ENCODE measurements at places on chromosomes 3 and 15.

- no peak for DNase-seq
Observed at GRCh38 chr3:15929944-15930571, 132.3 kb upstream of the ANKRD28 start.

DNA sequence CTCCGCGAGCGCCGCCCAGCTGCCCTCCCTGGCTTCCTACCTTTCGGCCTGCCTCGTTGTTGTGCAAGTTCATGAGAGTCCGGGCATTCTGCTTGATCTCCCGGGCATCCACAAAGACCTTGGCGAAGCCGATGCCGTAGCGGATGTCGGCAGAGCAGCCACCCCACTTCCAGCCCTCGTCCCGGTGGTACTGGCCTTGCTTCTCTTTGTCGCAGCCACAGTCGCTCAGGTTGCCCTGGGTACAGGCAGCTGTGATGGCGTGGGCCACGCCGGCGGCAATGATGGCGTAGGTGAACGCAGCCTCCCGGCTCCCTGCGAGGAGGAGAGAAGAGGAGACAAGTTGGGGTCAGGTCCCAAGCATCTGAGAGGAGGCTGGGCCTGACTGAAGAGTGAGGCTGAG lies 25.4 kb downstream of the WNT7A start:
- no peak for DNase-seq

GRCh38 chr15:63973212-63974009 lies 72.9 kb downstream of the DAPK2 start:
- DNase-seq: no peak

DNA sequence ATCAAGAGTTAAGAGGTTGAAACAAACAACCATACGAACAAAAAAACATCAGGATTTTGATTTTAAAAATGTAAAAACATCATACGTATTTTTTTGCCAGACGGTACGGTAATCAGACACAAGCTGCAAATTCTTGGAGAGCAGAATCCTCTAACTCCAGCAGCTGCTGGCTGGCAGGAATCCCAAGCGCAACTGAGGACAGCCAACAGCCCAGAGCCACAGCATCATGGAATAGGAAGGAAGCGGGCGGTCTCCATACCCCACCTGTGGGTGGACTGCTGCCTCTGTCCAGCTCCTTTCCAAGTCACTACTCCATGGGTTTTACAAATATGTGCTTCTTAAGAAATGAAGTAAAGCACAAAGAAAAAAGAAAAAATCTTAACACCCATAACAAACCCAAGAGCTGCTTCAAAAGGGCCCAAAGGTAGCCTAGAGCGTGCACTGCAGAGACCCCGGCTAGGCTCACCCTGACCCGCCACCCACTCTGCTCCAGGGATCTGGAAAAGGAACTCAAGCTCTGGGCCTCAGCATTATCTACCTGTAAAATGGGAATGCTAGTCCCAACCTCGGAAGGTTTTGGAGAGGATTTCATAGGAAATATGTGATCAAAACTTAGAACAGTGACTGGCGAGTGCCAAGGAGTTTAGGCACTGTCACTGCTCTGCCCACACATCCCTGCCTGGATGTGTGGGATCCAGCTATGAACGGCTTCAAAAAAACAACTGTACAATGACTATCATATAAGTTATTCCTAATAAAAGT lies 33.4 kb downstream of the ZXDC start:
- no peak for DNase-seq

DNA sequence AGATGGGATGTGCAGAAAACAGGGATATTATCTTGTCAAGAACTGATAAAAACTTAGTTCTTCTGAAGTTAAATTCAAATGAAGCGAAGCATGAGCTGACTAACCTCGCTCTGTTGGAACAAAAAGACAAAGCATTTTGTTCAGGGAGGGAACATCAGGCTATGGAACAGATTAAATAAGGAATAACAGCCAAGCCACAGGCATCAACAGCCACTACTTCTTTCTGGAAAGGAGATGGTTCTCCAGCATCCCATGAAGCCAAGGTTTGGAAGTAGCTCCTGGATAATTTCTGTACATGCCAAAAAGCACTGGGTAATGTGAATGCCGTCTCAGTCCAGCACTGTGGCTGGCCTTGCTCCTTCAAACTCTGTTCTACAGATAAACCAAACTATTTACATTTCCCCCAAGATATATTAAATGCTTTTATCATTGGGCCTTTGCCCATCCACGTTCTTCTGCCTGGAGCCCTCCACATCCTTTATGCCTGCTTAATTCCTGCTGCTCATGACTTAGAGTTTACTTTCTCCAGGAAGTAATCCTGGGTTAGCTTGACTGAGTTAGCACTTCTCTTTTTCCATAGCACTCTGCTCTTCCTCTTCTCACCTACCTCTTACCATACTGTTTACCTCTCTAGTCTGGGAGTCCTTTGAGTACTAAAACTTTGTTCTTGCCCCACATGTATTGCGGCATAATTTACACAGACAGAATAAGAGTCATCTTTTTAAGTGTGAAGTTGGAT lies 232.0 kb downstream of the CLSTN2 start:
- no peak for DNase-seq

DNA sequence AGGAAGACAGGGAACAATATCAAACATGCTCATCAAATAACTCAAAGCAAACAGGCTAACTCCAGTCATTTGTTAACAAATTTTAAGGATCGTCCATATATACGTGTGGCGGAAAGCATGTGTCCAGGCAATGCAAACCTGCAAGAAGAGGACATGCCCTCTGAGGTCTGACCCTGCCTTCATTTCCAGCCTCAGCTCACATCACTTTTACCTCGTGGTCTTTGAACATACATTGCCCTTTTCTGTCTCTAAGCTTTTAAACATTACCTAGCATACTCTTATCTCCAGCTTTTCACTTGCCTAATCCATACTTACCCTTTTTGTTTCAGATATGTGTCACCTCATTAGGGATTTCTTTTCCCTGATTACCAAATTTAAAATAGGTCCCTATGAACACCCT lies 944.4 kb downstream of the ROBO1 start:
- no peak for DNase-seq

DNA sequence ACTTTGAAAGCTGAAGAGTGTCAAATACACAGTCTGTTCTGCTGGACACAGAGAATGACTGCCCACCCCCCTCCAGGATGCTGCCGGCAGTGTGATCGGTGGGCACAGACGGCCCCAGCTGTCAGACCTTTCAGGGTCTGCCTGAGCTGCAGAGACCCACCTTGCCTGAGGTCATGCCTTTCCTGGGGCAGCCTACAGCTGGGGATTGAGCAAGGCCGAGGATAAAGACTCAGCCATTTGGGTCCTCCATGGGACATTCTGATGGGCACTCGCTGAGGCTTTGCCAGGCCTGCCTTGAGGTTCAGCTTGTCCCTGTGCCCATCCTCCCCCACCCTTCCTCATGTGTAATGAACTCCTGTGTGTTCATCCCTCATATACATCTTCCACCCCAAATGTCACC lies 102.3 kb upstream of the SMAD3 start:
- DNase-seq: no peak

DNA sequence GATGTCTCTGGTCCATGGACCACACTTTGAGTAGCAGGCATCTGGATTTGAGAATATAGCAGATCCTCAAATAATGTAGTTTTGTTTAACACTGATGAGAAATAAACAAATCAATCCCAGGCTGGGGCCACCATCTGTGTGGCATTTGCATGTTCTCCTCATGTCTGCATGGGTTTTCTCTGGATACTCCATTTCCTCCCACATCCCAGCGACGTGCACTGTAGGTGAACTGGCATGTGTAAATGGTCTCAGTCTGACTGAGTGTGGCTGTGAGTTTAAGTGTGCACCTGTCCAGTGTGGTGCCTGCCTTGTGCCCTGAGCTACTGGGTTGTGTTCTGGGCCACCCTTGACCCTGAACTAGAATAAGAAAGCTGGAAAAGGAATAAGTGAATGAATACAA lies 66.3 kb upstream of the NANOGP8 start:
- no peak for DNase-seq

DNA sequence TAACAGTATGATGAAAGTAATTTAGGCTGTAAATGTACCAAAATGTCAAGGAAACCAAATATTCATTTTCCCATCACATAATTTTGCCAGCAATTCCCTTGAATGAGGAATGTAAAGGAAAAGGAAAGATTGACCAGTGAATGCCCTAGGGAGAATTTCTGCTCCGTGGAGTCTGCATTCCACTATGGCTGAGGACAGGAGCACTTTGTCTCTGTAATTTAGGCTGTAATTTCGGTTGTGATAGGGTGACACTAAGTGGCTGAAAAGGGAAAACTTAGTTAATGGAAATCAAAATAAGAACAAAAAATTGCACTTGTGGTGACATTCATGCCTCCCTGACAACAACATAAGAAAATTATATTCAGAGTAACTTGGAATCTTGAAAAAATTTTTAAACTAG lies 8.3 kb upstream of the TMEM207 start:
- DNase-seq: no peak
